ENCODE measurements at places on chromosomes 3 and 15.

DNA sequence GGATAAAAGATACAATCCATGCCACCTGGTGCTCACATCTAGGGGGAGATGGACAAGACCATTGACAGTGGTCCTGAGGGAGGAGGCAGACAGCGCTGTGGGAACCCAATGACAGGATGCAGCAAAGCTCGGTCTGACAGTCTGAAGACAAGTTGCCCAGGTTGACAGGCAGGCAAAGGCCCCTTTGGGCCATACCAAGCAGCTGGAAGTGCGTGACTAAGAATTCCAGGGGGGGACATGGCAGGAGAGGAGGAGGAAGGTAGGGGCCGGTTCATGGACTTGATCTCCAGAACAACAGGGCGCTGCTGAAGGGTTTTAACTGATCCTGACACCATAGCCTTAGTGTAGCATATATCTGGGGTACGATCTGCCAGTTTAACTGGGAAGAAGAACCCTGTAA is 83.4 kb downstream of the RPLP1 start:
- DNase-seq: no peak

DNA sequence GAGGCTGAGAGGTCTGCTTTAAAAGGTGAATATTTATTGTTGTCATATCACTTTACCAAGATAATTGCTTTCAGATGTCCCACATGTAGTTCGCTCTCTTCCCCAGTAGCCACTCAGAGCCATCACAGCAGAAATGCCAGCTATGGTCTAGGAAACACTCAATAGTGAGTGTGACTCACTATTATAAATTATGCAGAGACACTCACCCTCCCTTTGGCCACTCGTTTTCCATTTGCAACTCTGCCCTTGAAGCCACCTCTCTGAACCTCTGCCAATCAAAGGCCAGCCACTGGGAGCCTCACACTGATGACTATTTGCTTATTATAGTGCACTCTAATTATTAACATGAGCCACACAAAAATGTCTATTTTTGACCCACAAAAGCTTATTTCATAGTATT is 328.1 kb upstream of the ATP10A start:
- DNase-seq: no peak

GRCh38 chr3:10471054-10471688 is 34.2 kb downstream of the ATP2B2 start:
- no peak for DNase-seq

GRCh38 chr15:81880833-81881232 is 165.0 kb downstream of the MEX3B start:
- no peak for DNase-seq

DNA sequence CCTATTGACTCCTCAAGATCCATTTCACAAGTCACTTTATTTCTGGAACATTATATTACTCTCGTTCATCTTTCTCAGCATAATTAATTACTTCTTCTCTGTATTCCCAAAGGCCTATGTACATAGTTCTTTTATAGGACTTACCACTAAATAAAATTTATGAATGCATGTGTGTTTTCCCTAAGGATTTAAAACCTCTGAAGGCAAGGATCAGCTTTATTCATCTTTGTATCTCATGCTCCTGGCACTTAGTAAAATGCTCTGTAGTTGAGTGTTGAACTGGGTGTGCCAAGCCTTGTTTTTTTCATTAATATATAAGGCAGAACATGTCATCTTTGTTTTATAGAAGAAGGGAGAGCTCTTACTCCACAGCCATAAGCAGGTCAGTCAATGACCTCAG is 194.1 kb upstream of the ZPLD1 start:
- no peak for DNase-seq

DNA sequence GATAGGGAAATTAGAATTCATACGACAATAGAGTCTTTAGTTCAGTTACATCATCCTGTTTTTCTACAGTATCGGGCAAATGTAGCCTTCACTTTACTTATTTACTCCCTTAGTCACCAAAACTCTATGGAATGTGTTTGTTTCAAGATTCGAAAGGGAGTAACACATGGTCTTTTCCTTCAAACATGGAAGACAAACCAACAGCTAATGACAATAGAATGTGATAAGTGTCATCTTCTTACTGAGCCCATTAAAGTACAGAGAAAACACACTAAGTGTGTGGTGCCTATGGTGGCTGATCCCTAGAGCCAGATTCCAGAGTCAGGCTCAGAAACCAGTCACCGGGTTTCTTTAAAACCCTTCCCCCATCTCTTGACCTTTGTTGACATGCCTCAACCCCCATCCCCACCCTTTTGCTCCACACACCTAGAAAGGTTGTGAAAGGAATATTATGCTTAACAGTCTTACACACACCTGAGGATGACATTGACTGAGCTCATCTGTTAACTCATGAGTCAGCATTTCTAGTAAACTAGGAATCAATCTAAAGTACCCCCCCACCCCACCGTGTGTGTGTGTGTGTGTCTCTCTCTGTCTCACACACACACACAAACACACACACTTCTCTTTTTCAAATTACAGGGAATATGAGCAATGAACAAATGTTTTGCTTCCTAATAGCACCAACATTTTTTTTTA is 549.6 kb upstream of the CCDC54 start:
- DNase-seq: peak; percentile 87

All from fibroblast of skin of back (primary cell).